ENCODE measurements at places on chromosomes 1 and 21.

- DNase-seq: no peak
Observed at GRCh38 chr21:35943752-35944151, 116.6 kb downstream of the SETD4 start.

DNA sequence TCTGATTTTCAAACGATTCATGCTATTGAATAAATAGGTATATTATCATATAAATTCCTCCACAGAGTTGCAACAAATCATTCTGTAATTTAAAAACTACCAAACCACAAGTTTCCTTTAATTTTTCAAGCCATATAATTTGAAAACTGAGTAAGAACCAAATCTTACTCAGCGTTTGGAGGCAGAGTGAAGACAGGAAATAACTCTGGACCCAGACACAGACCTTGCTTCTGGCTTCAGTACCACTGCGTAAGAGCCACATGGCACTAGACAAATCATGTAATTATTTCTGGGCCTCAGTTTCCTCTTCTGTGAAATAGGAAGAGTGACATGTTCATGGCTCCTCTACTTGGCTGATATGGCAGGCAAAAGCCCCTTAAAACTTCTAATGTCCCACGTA lies 82.4 kb downstream of the SMYD2 start:
- DNase-seq: no peak

- DNase-seq: no peak
Observed at GRCh38 chr1:87403061-87403820, 74.6 kb downstream of the LMO4 start.

DNA sequence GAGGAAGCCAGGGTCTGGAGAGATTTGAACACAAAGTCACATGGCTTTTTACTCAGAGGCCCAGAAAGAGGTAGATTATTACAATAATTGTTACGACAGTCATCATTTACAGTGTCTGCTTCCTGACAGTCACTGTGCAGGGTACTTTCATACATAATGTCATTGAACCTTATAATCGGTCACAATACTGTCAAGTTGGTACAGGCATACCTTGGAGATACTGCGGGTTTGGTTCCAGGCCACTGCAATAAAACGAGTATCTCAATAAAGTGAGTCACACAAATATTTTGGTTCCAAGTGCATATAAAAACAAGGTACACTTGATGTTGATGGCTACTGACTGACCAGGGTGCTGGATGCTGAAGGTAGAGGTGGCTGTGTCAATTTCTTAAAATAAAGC lies 112.6 kb downstream of the NOS1AP start:
- DNase-seq: no peak

GRCh38 chr21:20645344-20645743 lies 352.9 kb upstream of the NCAM2 start:
- DNase-seq: no peak

GRCh38 chr1:87885278-87886025 lies 556.8 kb downstream of the LMO4 start:
- no peak for DNase-seq

- no peak for DNase-seq
Observed at GRCh38 chr1:171988243-171988885, 147.1 kb downstream of the DNM3 start.

DNA sequence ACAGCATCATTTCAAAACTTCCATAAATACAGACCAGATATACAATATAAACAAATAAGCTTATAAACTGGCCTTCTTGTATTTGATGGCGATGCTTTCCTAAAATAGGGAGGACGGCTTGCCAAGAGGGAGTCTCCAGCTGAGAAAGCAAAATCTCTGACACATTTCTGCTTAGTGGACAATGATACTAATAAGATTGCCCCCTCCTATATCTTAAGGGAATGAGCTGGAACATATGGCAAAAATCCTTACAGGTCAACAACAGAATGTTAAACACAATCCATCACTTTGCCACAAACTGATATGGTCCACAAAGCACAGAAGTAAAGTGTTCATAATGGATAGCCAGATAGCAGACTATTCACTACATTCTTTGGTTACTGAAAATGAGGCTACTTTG lies 7.1 kb upstream of the GADD45A start:
- DNase-seq: no peak

DNA sequence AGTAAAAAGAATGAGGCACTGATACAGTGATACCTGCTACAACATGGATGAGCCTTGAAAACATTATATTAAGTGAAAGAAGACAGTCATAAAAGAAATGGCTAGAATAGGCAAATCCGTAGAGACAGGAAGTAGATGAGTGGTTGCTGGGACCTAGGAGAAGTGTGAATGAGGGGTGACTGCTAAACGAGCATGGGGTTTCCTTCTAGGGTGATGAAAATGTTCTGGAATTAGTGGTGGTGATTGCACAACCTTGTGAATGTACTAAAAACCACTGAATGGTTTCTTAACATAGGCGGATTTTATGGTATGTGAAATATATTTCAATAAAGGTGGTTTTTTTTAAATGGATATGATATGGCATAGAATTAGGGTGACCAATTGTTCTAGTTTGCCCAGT lies 12.6 kb upstream of the SERINC2 start:
- no peak for DNase-seq

GRCh38 chr1:179883745-179884138 lies 1.7 kb downstream of the TOR1AIP1 start:
- no peak for DNase-seq

GRCh38 chr1:17118706-17119075 lies 560 bp downstream of the PADI2 start:
- no peak for DNase-seq

GRCh38 chr1:234893359-234893724 lies 235.3 kb downstream of the TOMM20 start:
- DNase-seq: no peak

GRCh38 chr1:220487297-220487820 lies 40.6 kb upstream of the MARK1 start:
- peak; percentile 94 for DNase-seq

GRCh38 chr1:75136195-75136815 lies 2.1 kb downstream of the LHX8 start:
- no peak for DNase-seq

GRCh38 chr1:86489242-86489878 lies 20.6 kb downstream of the CLCA1 start:
- no peak for DNase-seq

GRCh38 chr21:28294051-28294450 lies 698.6 kb downstream of the LTN1 start:
- DNase-seq: no peak

GRCh38 chr1:114428083-114428754 lies 82.8 kb downstream of the TRIM33 start:
- no peak for DNase-seq

GRCh38 chr1:215779729-215780128 lies 212.6 kb downstream of the KCTD3 start:
- DNase-seq: no peak

- no peak for DNase-seq
Observed at GRCh38 chr1:51325391-51325790, 5.0 kb downstream of the TTC39A start.

DNA sequence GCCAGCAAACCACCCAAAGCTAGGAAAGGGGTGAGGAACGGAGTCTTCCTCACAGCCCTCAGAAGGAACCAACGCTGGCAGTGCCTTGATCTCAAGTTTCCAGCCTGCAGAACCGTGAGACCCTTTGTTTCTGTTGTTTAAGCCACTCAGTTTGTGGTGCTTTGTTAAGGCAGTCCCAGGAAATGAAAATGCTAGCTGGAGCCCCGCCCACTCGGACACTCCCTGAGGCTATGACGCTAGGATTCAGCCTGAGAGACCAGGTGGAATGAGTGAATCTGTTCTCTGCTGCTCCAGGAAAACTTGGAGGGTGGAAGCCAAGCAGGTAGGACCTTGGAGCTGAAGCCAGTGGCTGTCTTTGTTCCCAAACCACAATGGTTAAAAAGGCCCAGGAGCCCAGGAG lies 196.5 kb upstream of the POU3F1 start:
- no peak for DNase-seq

DNA sequence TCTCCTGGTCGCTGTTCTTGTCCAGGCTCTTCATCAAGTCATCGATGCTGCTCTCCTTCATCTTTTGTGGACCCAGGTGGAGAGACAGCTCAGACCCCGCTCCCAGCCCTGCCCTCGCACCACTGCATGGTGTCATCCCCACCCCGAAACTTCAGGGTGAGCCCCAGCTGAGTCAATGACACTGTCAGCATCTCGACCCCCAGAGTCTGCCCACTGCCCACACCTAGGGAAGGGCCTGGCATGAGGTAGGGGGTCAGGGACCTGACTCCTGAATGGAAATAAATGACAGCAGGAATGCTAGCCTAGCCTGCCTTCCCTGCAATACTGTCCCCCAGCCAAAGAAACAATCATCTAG lies 1.6 kb upstream of the S100A6 start:
- no peak for DNase-seq

DNA sequence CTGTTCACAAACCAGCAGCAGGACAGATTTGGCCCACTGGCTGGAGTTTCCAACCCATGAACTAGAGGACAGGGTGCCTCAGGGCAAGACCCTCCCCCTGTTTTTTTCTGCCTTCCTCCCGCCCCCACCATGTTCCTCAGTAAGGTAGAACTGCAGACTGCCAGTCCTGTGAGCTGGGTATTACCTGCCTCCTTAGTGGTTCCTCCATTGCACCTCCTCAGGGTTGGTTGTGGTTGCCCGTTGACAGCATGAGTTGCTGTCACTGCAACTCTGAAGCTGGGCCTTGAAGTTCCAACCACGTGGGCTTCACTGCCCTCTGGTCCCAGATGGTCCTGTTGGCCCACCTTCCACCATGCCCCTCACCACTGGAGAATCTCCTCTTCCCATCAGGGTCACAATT lies 28.8 kb downstream of the TENT5C start:
- no peak for DNase-seq

GRCh38 chr21:34812504-34813265 lies 143.9 kb downstream of the CLIC6 start:
- DNase-seq: no peak

DNA sequence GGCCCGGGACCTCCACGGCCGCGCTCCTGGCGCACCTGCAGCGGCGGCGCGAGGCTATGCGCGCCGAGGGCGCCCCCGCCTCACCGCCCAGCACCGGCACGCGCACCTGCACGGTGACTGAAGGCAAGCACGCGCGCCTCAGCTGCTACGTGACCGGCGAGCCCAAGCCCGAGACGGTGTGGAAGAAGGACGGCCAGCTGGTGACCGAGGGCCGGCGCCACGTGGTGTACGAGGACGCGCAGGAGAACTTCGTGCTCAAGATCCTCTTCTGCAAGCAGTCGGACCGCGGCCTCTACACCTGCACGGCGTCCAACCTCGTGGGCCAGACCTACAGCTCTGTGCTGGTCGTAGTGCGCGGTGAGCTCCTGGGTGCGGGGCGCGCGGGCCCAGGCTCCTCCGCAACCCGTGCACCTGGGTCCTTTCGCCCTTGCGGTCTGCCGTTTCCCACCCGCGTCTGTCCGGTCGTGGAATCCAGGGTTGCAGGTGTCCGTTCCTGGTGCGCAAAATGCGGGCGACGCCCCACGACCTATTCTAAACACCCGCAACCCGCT lies 4.6 kb downstream of the OBSCN start:
- DNase-seq: no peak

GRCh38 chr1:113040718-113041412 lies 32.1 kb upstream of the LRIG2 start:
- DNase-seq: no peak

DNA sequence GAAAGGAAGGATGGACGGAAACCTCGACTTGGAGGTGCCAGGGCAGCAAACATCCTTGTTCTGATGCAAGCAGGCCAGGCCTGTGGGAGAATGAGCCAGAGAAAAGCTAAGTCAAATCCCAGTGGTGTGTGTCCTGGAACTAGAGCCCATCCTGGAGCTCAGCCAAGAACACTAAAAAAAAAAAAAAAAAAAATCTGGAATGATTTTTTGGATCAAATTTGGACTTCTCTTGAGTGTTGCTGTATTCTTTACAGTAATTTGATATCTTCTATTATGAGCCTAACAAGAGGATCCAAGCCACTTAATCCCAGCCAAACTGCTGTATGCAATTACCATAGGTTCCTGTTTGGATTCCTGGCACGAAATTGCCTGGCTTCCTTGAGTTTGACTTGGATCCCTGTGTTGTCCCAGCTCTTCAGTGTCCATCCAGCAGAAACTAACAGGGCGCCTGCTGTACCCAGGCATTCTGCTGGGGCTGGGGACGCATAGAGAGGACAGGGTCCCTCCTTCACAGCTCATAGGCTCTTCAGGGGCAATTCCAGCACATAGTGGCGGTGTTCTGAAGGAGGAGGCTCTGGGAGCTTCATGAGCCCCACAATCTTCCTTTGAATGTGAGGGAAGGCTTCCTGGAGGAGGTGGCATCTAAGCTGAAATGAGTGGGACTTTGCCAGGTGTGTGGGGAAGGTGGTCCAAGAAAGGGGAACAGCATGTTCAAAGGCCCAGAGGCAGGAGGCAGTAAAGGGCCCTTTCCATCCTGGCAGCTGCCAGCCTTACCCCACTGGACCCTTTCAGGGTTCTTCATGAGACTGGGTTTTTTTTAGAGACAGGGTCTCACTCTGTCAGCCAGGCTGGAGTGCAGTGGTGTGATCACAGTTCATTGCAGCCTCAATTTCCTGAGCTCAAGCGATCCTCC lies 24.7 kb downstream of the EPHX1 start:
- no peak for DNase-seq

GRCh38 chr1:23585321-23586022 lies 26.2 kb upstream of the ID3 start:
- no peak for DNase-seq

- no peak for DNase-seq
Observed at GRCh38 chr1:78132174-78132947, 86.6 kb downstream of the GIPC2 start.

DNA sequence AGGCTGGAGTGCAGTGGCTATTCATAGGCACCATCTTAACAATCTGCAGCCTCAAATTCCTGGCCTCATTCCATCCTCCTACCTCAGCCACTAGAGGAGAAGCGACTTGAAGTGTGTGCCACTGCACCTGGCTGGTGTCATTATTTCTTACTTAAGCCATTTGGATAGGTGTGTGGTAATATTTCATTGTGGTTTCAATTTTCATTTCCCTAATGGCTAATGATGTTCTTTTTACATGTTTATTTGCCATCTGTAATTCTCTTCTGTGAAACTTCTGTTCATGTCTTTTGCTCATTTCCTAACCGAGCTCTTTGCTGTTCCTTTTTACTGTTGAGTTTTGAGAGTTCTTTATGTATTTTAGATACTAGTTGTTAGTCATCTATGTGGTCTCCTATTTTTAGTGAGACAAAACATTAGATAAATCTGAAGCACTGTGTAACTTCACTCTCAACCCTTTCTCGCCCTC lies 66.8 kb downstream of the SLC27A3 start:
- peak; percentile 31 for DNase-seq

DNA sequence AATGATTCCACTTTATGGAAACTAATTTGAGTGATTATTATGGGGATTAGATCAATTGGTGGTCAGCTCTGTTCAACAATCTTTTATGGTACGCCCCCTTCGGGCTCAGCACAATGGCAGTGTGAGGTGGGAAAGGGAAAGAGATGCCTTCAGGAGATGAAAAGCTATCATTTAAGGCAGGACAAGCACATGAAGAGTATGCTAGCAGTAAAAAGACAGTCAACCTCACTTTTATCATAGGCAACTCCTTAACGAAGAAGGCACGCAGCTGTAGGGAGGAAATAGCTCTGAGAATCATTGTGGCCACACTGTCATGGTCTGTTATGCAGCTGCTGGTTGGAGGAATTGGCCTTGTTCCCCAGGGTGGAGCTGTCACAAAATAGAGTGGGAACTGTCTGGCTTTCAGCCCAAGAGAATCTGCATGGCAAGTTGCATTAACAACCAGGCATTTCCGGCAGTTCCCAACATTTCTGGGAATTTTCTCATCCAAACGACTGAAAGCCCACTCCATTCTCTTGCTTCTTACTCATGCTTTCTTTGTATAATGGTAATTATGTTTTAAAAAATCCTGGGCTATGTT lies 54.4 kb upstream of the BCL10 start:
- no peak for DNase-seq

- no peak for DNase-seq
Observed at GRCh38 chr1:246800756-246801155, 76.5 kb downstream of the SCCPDH start.
